Sciatic nerve (tissue), 2 donors: ENCODE measurements at places on chromosomes 6 and 20.
A peak's percentile ranks its signal among the peaks of the same experiment; 100 is the strongest.

DNA sequence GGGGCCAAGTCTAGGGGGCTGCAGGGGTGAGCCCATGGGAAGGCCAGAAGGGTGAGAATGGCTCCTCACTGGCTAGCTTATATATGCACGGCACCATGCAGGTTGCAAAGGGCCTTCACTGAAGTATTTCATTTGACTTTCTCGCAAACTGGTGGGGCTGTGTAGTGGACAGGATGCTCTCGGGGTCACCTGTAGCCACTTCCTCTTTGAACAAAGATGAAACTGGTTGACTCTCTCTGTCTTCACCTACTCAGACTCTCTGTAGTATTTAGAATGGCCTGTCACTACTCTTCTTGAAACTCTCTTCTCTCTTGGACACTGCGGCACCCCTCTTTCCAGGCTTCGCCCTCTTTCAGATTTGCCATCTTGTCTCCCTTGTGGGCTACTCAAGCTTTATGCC lies 560.5 kb downstream of the PKHD1 start:
- DNase-seq, result no peak

DNA sequence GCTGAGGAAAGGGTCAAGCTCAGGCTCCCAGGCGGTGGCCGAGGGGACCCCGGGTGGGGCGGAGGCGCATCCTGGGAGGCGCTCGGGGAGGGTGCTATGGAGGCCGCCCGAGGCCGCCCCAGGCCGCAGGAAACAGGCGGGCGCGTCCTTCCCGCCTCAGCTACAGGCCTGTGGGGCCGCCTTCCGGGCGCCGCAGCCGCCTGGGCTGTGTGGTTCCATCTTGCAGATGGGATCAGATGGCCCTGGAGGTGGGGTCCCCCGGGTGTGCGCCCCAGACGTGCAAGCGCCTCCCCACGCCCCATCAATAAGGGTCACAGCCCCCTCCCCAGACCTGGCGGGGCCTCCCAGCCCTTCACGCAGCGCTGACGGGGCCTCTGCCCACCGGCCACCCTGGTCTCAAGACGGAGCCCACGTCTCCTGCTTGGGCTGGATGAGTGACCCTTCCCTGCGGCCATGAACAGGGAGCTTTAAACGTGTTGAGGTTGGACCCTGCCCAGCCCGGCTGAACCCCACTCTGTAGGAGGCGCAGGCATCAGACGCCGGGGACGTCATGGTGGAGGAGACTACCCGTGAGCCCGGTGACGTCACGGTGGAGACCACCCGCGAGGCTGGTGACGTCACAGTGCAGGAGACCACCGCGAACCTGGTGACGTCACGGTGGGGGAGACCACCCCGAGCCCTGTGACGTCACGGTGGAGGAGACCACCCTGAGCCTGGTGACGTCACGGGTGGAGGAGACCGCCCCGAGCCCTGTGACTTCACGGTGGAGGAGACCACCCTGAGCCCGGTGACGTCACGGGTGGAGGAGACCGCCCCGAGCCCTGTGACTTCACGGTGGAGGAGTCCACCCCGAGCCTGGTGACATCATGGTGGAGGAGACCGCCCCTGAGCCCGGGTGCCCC lies 267.0 kb downstream of the DLL1 start:
- peak; percentile 56 for DNase-seq

- DNase-seq, result no peak
Measured at GRCh38 chr20:49252556-49253350, 25.1 kb downstream of the ZNFX1 start.

DNA sequence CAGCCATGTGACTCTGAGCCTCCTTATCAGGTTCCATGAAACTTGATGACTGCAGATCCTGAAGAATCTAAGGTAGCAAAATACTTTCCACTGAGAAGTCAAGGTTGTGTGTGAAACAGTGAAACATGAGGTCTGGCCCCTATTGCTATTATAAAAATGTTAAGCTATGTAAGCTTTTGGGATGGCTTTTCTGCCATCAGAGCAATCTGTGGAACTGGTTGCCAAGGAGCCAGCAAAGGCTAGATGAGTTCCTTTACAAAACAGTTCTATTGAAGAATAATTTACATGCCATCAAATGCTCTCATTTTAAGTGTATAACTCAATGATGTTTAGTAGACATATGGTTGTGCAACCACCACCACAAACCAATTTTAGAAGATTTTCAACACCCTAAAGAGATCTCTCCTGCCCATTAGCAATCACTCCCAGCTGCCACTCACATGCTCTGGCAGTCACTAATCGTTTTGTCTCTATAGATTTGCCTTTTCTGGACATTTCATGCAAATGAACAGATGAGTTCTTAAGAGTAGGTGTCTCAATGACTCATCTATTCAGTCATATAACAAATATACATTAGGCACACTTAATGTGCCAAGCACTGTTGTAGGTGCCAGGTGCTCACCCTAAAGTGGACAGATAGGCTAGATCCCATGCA lies 19.9 kb upstream of the MEP1A start:
- no peak for DNase-seq

DNA sequence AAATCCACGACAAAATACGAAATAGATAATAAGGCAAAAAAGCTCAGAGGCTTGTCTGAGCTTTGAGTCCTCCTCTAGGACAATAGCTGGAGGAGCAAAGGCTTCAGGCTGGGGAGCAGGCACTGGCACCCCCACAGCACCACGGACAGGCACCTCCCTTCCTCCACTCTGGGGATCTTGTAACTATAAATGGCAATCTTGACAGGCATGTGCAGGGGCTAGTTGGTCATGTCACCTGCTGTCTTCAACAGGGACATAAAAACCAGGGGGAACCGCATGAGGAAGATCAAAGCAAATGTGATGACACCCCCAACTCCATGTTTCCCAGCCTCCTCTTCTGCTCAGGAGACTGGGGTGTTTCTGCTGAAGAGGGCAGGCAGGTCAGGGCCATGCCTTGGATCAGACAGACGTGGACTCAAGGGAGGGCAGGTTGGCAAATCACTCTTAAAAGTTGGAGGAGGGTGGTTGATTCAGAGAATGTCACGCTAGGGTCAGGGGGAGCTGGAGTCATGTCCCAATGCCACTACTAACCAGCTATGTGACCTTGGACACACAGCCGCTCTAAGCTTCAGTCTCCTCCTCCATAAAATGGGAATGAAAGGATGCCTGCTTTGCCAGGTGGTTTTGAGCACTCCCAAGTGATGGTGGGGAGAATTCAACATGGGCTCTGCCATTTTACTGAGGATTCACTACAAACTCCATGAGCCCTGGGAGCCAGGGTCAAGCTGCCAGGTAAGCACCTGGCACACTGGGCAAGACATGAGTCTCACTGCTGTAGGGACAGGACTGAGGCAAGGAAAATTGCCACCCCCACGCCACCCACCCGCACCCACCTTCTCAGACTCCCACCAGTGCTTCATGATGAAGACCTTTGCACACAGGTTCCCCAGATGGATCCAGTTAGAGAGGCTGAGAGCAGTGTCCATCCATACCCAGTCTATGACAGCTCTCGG lies 48.0 kb downstream of the NPEPL1 start:
- no peak for DNase-seq

DNA sequence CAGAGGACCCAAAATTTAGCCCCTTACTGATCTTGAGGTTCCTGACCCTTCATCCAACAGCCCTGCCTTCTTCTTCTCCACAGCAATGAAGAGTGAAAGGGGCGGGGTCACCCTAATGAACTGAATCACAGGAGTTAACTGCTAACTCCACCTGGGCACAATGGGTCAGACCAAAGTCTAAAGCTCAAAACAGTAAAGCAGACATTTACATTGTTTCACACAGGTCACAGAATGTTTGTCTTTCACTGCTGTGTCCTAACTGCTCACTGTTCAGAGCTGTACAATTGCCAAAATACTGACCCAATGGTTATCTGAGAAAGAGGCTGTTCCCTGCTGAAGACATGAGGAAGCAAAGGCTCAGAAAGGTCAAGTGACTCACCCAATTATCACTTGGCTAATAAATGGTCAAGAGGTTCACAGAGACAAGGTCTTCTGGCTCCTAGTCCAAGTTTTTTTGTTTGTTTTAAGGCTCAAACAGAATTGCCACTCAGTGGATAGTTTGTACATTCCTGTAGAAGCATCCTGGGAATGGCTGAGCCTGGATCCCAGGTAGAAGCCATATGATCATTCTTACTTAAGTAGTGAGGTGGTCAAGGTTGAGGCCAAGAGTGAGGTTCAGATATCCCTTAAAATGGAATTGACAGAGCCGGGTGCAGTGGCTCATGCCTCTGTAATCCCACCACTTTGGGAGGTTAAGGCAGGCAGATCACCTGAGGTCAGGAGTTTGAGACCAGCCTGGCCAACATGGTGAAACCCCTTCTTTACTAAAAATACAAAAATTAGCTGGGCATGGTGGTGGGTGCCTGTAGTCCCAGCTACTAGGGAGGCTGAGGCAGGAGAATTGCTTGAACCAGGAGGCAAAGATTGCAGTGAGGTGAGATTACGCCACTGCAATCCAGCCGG lies 35.1 kb upstream of the FAM83C start:
- DNase-seq, result no peak

DNA sequence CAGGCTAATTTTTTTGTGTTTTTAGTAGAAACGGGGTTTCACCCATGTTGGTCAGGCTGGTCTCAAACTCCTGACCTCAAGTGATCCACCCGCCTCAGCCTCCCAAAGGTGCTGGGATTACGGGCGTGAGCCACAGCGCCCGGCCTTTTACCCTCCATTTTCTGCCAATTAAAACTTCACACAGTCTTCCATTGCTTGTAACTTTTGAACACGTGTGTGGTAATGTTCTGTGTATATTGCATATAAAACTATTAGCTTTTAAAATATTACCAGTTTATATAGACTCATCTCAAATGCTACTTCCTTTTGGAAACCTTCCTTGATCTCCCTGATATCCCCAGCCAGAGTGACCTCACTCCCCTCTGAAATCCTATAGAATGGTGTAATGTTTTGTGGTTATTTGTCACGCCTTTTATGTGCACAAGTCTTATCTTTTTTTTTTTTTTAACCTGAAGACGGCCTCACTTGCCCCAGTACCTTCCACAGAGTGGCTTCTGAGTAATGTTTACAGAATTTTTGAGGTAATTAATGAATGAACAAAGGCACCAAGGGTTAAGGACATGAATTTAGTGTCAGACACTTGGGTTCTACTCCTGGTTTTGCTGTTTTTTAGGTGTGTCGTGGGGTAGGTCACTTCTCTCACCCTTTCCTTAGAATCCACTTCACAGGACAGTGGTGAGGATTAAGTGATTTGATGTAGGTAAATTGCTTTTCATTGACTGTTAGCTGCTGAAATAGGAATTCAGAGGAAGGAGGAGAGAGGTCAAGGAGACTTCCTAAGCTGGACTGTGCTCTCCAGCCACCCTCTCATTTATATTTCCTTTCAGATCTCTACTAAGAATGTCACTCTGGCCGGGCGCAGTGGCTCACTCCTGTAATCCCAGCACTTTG lies 11.2 kb upstream of the MMP24 start:
- DNase-seq, result no peak

- peak; percentile 69 for DNase-seq
Measured at GRCh38 chr6:109690373-109690736, 647 bp downstream of the AK9 start.

DNA sequence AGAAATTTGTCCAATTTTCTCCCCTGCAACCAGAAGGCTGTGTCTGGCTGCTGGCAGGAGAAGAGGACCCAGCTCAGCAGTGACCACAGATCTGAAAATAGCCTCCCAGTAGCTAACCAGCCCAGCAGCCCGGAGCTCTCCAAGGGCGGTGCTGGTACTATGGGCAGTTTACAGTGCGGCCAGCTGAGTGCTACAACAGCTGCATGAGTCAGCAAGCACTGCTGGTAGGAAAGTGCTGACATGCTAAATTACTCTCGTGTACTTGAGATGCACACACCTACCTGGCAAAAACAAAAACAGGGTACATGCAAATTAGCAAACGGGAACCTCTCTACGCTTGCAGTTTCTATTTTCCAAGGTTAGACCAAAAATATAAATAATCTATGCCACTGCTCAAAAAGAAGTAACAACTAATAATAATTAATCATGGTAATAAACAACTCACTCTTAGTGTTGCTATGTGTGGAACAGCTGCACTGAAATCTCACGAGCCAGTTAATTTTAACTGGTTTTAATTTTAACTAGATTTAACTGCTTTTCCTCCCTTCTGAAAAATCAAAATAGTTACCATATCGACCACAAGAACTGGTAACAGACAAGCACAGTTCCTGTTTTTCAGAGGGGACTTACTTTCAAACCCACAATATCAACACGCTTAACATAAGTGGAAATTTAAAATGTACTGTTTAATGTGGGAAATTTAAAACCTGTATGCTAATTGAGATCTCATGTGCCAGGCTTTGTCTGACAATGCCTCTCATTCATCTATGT lies 10.8 kb downstream of the BACH2 start:
- peak; percentile 82 for DNase-seq
